Fibroblast of mammary gland (primary cell): ENCODE measurements at places on chromosomes 4 and X.

DNA sequence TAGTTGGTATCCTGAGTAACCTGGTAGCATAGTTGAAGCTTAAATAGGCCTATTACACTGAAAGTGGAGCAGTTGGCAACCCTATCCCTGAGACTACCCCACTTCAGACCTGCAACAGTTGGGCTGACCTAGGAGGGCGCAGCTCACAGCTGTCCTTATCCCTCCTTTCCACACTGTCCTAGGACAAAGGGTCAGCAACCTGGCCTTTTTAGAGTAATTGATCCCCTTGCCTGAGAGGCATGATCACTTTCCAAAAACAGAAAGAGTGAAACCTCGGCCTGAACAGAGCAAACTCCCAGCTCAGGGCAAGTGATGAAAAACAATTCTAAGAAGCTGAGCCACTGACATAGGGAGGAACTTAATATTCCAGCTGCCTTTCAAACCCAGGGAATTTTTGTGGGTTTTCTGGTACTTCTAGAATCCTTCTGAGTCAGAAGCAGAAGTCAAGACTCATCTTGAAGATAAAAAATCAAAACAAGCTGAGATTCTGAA is 94.9 kb upstream of the MYOZ2 start:
- peak; percentile 88 for DNase-seq

DNA sequence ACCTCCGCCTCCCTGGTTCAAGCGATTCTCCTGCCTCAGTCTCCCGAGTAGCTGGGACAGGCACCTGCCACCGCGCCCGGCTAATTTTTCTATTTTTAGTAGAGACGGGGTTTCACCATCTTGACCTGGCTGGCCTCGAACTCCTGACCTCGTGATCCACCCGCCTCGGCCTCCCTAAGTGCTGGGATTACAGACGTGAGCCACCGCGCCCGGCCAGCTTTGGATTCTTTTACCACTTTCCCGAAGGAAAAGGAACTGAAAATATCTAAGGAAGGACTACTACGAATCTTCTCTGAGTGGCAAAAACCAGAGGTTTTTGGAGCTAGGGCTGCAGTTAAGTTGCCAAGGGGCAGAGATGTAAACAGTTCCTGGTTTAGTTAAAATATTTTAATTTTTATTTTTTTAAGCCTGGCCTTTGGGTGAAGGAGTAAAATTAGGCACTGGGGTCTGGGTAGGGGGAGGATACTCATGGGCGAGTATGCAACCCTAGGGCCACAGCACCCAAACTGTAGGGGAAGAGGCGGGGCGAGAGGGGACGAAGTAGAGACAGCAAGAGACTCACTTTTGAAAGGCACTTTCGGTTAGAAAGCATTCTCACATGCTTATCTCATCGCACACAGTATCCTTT is 525 bp upstream of the CISD2 start:
- no peak for DNase-seq

- no peak for DNase-seq
These were observed 8.0 kb downstream of the SHOX start for GRCh38 chrX:638482-639131.

- no peak for DNase-seq
These were observed 24.3 kb downstream of the MAGEB17 start for GRCh38 chrX:16191605-16192004.

DNA sequence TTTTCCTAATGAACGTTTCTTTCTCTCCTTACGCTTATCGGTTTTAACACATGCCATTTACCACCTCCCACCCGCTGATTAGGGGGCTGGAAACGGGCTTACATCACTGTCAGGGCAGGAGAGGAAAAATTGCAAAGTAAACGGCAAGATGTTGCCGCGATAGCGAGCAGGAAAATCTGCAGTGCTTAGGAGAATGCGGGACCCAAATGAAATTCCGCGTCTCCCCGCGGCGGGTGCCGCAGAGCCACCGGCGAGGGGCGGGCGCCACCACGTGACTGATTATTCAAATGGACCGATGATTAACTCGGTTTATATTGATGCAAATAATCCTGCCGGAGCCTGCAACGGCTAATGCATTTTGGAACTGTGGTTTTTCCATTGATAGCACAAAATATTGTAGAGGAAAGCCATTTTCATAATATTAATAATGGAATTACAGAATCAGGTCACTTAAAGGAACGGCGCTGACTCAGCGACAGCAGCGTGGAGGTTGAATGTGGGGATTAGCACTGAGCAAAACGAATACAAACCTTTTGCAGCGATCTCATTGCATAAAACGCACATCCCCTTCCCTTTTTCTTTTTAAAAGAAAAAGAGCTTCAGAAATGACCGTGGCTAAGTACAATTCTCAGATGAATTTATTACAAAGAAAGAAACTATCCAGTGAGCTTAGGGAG is 224.2 kb downstream of the STIM2 start:
- DNase-seq: peak; percentile 21

- no peak for DNase-seq
These were observed 16.9 kb upstream of the XPNPEP2 start for GRCh38 chrX:129721870-129722269.

GRCh38 chr4:116020141-116020722 is 906.8 kb upstream of the NDST4 start:
- no peak for DNase-seq

DNA sequence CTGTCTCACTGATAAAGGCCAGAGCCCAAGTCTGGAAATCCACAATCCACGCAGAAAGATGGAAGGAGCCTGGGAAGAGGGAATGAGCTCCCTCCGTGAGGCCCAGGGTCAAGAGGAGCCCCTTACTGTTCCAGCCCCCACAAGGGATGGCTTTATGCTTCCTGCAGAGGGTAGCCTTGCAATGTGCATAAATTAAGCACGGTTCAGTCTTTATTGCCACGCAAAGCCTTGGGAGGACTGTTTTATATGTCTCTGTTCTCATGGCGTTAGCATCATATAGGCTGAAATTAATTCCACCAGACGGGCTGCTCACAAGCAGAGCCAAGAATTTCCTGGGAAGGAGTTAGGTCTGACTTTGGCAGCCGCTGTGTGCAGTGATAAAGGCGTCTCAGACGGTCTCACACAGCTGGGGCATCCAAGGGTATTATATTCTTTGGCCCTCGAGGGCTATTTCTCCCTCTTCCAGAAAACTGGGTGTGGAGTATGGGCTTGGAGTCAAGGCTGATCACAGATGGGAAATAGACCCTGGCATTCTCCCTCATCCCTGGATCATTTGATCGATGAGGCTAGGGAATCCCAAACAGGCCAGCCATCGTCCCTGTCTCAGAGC is 38.5 kb downstream of the CYTL1 start:
- DNase-seq: no peak

GRCh38 chr4:71614621-71615020 is 169.3 kb downstream of the GC start:
- no peak for DNase-seq

DNA sequence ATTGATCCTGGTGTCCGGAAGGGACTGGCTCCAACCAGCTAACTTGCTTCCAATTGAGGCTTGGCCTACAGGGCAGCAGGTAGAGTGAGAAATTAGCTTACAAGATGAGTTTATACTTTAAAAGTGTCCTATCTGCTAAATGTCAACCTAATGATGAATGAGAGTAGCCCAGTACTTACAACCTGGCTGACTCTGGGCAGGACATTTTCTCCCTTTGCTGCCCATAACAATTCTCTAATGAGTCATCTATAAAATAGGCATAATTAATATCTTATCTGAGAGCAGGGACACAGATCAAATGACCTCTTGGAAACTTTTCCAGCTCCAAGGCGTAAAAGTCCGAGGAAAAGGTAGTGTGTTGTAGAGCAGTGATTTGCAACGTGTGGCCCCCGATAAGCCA is 398.4 kb upstream of the BOD1L1 start:
- no peak for DNase-seq

GRCh38 chr4:109879636-109880314 is 31.9 kb downstream of the LRIT3 start:
- no peak for DNase-seq

DNA sequence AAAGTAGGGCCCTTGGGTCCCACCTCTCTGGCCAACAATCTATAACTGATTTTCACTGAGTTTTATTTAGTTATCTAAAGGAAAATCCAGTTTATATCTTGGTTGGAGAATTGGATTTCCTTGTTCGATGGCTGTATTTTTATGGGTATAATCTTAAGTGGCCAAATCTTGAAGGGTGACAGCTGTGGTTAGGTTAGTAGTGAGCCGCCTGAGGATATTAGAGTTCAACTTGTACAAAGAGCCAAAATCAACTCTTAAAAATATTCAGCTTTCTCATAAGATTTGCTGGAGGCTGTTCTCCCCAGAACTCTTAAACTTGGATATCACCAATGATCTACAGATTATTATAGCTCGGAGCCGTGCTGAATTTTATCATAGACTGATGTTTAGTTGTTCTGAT is 54.6 kb upstream of the UNC5C start:
- no peak for DNase-seq

DNA sequence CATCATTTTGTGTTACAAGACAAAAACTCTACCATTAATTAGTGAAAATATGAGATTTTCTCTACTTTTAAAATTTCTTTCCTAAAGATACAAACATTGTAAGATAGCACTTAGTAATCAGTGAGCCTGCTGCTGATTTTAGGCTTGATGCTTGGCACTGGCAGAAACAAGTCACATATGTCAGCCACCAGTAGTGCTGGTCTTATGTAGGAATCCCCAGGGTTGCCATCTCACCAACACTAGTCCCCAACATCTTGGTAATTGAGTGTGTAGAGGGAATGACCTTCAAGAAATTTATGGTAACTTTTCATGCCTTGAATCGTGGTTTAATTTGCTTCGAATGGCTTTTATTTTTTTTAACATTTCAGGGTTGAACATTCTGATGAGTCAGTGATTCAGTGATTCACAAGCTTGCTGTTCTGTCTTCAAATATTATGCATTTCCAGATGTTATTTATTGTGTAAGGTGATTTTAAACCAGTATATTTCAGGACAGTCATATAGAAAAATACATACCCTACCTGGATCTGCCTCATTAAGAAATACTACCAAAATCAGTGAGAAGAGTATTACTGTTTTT is 11.9 kb downstream of the EXOC1 start:
- DNase-seq: peak; percentile 82

DNA sequence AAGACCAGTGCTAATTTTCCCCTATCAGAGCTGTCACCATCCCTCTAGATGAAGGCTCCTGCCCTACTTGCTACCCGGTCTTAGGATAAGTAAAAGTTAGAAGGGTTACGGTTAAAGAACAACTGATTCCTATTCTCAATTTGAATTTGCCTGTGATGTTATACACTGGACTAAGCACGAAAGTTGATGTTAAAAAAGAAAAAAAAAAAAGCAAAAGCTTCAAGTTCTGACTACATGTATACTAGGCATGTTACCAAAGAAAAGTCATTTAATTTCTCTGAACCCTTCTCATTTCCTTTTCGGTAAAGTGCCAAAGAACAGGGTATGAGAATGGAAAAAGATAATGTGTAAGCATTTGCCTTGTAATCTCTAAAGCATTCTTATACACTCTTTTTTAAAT is 1.4 kb upstream of the PPID start:
- no peak for DNase-seq

GRCh38 chr4:26035921-26036320 is 121.9 kb downstream of the SMIM20 start:
- no peak for DNase-seq

GRCh38 chrX:43688586-43688985 is 32.5 kb downstream of the MAOA start:
- DNase-seq: no peak

DNA sequence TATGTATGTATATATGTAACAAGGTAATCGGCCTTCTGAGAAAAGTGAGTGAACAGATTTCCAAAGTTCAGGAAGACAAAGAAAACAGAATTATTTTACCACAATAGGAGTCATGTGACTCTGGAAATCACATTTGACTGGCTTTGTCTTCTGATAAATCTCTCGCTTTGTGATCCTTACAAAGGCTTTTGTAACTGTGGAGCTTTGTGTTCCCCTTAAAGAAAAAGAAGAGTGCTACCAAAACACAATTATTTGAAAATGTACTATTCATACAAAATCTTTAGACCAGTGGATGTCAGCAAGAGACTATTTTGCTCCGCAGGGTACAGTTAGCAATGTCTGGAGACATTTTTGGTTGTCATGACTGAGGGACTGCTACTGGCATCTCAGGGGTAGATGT is 238.8 kb downstream of the LDB2 start:
- DNase-seq: no peak

DNA sequence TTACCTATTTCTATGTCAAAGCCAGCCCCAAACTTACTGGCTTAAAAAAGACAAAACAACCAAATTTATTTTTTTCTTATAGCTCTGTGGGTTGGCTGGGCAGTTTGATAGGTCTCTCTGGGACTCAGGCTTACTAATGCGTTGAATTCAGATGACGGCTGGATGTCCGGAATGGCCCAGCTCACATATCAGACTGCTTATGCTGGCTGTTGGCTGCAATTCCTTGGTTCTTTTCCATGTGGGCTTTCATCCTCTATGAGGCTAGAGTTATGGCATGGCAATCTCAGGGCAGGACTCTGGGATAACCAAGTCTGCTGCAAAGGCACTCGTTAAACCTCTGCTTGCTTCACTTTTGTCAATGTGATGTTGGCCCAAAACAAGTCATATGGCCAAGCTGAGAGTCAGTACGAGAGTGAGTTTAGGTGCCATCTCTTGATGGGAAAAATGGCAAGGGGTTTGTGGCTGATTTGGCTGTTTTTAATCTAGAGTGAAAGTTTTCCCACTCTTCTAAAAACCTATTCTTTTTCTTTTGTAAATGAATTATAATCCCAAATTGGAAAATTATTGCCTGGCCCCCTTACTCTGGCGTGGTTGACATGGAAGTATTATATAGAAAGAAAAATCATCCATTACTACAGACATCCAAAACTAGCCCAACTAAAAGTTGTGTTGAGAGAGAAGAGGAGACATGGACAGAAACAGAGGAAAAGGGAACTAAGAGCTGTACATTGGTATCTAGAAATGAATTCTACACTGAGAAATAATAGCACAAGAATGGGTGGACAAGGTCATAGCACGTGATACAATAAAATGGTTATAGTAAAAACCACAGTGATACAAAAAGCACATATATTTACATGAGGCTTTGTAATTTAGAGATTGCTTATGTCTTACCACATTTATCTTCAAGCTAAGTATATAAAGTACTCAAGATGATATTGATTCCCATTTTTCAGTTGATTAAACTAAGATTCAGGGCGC is 6.6 kb downstream of the PRIMPOL start:
- peak; percentile 33 for DNase-seq

DNA sequence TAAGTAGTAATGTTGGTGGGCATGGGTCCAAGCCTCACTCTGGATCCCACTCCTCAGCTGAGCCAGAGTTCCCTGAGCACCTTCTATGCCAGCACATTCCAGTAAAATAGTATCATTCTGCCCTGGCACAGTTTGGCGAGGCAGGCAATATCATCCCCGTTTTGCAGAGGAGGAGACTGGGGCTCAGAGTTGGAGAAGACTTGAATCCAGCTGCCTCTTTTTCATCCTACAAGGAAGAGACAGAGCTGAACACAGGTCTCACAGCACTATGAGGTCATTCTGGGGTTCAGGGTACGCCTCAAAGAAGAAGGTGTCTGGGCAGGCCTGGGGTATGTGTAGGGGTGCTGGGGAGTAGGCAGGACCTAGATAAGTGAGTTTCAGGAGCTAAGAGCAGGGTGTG is 103.9 kb upstream of the STX18 start:
- DNase-seq: no peak

GRCh38 chrX:84175958-84176357 is 12.0 kb downstream of the RPS6KA6 start:
- DNase-seq: no peak
